ENCODE measurements at places on chromosomes 7 and 10.

GRCh38 chr10:28946479-28946878 is 269.2 kb downstream of the BAMBI start:
- no peak for DNase-seq

DNA sequence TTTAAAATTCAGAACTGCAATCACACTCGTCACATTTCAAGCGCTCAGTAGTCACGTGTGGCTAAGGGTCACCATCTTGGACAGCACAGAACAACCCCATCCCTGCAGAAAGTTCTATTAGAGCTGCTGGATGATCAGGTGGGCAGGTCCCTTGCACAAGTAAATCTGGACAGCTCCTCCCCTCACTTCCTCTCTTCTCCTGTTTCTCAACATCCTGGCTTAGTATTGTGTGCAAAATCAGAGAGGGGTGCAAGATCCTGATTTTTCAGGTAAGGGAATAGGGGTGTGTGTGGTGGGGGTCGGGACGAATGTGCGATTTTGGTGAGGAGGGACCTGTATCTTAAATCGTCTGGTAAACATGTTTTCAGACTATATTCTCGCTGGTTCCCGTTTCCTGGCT is at the start of gene GIMAP4:
Gene GIMAP4 (plus strand): TSS at position 222 of the 400 bp plus-strand sequence. CDS start 2,512 bp downstream, outside the sequence.
- no peak for DNase-seq

- DNase-seq, result no peak
These were observed 21.5 kb downstream of the ZMIZ1 start for GRCh38 chr10:79090134-79090803.

- DNase-seq, result no peak
These were observed 92.5 kb upstream of the INHBA start for GRCh38 chr7:41795276-41795833.

- no peak for DNase-seq
These were observed 172.6 kb downstream of the FAM107B start for GRCh38 chr10:14601872-14602725.

DNA sequence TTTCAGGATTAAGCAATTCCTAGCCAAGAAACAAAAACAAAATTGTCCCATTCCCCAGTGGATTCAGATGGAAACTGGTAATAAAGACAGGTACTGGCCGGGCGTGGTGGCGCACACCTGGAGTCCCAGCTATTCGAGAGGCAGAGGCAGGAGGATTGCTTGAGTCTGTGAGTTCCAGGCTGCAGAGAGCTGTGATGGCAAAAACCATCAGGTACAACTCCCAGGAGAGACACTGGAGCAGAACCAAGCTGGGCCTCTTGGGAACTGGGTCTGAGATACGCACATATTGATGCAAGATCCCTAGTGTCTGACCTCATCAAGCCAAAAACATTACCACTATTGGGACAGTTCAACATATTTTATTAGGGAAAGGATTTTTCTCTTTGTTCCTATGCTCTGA is 84.0 kb upstream of the ANLN start:
- DNase-seq, result no peak

DNA sequence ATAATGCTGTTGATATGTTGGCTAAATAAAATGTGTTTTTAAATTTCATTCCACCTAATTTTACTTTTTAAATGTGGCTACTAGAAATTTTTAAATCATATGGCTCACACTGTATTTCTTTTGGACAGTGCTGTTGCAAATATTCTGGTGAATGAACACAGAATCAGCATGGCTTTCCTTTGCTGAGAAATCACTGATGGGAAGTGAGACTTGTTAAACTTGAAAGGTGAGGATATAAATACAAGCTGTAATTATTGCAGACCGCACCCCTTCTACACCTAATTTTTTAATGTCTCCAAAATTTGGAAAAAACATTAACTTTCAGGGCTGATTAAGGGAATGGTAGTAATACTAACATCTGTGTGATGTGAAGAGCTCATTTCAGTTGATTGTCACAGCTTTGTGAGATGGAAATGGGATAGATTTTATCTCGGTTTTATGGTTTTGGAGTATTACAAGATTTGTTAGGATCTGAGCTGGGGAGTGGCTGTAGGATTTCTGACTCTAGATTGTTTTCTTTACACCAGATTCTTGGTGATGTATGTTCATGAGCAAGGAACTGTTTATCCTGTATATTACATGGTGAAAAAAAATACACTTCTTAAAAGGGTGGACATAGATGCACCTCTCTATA is 1.3 kb downstream of the MIOS start:
- DNase-seq, result no peak

- no peak for DNase-seq
These were observed 81.4 kb downstream of the ABLIM1 start for GRCh38 chr10:114576716-114577115.

DNA sequence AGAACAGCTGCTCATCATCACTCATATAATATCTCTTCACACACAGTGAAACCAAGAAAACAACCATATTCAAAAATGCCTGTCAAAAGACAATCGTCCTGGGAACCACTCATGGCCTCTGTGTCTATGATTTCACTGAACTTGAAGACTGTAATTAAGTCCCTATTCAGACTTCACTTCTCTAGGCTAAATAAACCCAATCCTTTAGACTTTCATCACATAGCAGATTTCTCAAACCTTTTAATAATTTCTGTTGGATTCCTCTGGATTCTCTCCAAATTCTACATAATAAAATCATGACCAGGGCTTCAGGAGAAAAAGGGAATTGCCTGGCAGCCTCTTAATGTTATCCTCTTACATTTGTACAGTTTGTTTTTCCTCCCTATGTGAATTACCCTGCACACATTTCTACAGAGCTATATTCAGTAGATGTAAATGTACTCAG is 201.1 kb downstream of the LRRN3 start:
- DNase-seq, result no peak

DNA sequence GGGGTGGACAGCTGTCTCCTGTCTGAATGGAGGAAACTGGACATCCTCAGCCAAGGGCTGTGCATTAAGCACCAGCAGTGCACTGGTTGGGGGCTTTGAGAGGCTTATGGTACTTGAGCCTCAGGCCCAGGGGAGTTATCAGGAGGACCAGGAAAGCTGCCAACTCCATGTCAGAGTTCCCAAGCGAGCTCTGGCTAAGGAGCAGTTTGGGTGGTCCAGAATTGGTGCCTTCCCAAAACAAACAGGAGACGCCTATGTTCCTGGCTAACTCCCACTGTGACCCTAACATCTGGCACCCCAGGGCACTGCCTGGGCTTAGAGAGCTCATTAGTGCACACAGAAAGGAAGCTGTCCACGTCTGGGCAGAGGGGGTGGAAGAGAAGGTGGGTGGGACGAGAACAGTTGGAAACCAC is 408.6 kb upstream of the NPVF start:
- DNase-seq, result no peak

GRCh38 chr10:71635251-71635866 is 84.2 kb downstream of the C10orf105 start:
- no peak for DNase-seq

DNA sequence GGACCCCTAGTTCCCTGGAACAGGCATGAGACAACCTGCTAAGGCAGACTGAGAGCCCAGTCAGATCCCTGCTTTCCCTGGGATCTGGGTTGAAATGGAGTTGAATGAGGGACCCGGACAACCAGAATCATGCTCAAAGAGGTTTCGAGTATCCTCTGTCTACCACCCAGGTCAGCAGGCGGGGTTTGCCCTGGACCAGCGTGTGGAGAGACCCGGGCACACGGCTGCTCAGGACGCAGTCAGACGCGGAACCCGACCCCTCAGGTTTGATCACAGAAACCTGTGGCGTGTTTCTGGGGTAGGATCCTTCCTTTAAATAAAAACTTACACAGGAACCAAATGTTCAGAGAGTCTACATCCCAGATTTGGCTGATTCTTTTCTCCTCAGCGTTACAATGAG is 330.6 kb downstream of the PTPRN2 start:
- no peak for DNase-seq

GRCh38 chr10:55233090-55233489 is 432.1 kb upstream of the PCDH15 start:
- DNase-seq, result no peak

DNA sequence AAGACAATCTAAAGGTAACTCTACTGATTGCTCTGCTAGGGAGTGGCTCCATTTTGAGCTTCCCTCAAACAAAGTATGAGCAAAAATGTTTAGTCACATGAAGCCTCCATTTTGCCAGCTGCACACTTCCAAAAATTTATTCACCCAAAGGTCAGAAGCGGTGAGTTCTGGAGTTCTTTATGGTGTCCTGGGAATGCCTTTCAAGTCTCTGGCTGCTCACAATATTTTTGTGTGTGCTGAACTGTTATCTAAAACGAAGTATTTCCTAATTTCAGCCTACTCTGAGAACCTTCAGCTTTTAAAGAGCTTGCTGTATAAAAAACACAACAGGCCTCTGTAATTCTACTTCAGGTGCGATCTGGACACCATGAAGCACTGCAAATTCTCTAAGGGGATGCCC is 15.6 kb downstream of the NRCAM start:
- DNase-seq, result no peak

- DNase-seq, result no peak
These were observed 613.8 kb downstream of the PHTF2 start for GRCh38 chr7:78412216-78412858.
